ENCODE measurements at places on chromosomes 11 and 22.

DNA sequence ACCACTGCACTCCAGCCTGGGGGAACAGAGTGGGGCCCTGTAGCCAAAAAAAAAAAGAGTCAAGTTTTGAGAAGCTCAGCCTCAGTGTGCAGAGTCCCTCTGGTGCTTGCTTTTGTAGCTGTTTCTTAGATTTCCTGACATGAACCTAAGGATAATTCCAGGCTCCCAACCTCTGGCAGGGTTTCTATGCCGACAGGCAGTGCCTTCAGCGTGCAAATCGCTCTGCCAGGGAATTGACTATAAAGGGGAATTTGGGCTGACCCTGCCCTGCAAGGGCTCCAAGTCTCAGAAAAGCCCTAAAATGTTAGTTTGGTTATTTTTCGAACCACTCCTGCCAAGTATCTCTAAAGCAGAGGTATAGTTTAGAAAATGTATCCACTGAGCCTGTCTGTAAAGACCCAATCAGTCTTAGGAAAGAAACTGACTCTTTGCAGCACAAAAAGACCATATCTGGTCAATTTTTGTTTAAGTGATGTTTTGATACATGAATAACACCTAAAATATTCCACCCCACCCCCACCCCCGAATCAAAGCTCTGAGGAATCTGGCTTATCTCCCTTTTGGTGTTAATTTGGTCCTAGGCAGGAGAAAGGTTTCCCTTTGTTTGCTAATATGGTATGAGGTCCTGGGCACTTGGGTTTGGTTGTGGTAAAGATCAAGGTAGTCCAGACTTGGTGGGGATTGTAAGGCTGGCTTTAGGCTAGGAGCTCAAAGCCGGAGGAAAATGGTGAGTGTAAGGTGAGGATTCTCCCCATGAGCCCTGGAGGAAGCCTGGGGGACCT is 49.7 kb downstream of the ANO1 start:
- no peak for DNase-seq

DNA sequence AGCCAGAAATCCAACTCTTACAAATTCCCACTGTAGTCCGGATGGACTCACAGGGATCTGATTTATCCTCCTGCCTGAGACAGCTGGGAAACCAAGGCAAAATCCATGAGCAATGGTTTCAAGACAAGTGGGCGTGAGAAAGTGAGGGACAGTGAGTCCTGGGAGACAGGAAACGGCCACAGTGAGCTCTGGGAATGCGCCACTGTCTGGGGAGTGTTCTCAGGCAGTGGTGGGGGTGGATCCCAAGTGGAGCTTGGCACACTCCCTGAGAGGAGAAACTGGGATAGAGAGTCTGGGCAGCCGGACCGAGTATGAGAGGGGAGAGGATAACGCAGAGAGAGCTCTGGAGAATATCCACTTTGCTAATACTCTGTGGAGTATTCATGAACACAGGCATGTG is 9.8 kb downstream of the IL17REL start:
- DNase-seq: no peak

DNA sequence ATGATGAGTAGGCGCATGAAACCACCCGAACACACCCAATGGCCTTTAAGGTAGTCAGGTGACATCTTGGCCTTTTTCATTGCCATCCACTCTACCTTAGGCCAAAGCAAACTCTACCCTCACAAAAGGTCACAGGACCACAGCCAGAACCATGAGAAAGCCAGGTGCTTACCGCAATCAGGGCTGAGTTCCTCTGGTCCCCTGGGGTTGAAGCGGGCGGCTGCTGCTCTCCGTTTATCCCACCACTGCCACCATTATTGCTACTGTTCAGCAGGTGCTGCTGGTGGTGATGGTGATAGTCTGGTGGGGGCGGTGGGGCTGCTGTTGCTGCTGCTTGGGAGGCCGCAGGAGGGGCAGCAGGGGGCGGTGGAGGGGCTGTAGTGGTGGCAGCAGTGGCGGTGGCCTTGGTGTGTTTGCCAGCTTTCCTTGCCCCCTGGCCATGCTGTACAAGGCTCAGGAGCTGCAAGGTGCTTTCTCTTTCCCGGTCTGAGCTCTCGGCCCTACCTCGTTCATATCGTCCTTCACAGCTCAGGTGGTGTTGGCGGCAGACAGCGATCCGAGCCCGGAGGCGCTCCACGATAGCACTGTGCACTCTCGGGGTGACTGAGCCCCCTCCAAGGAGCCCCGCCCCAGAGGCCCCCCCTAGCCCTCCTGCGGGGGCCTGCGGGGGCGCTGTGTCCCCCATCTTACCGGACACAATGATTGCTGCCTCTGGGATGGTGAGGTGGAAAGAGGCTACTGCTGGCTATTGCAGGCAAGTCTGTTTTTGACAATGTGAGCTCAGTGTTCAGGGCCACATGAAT is 1.6 kb downstream of the MAML2 start:
- DNase-seq: peak; percentile 51

DNA sequence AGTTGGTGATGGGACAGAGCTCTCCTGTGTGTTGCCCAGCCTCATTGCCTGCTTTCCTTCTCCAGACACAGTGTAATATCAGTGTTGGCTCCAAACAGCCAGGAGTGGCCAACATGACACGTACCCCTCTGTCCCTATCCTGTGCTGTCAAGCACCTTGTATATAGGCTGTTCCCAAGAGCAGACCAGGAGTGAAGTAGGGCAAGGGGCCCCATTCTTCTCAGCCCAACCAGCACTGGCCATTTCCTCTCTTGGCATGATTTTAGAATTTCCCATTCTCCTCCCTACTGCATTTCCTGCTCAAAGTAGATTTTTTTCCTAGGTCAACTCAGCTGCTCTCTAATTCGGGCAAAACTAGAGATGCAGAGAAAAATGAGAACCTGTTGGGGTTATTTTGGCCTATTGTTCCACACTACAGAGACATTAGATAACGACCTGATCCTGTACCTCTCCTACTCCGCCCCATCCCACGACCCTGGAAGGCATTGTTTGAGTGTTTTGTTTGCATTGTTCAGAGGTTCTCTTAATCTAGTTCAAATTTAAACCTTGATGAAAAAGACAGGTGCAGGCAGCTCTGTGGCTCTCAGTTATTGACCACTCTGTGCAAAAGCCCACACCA is 95.6 kb downstream of the RASSF10 start:
- no peak for DNase-seq

GRCh38 chr22:49086606-49087157 is 741.0 kb downstream of the BRD1 start:
- no peak for DNase-seq

DNA sequence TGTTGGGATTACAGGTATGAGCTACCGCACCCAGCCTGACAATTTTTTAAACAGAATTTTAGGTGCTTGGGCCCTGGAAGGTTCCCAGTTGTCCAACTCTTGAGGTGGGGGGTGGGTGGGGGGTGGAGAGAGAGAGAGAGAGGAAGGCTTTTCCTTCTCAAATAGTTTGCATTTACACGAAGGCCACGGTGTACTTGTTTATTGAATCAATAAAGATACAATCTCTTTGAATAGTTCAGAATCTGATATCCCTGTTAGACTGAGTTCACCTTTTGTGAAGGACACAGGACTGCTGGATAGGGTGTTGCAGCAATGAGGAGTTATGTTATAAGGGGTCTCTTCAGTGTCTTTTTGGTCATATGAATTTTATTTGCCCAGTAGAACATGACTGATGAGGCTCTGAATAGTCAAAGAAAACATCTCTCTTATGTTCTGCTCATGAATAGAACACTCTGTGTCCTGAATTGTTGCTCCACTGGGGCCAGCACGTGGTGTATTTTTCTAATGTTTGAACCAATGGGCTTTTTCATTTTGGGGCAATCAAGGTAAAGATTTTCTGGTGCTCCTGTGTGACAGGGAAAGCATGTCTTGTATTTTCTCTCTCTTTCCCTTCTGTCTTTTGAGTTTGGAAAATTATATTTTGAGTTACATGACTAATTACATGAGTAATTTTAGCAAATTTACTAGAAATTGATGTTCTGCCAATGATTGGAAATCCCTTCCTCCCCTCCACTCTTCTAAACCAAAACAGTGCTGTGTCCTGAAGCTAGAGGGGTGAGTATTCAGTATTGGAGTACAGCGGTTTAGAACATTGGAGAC is 61.7 kb downstream of the PTPRJ start:
- no peak for DNase-seq

GRCh38 chr11:64343767-64344559 is 4.0 kb downstream of the CCDC88B start:
- no peak for DNase-seq

- DNase-seq: peak; percentile 36
Measured at GRCh38 chr22:31160328-31160978, 471 bp downstream of the RNF185 start.

GRCh38 chr22:17820879-17821439 is 46.7 kb upstream of the BID start:
- no peak for DNase-seq

- peak; percentile 42 for DNase-seq
Measured at GRCh38 chr11:133898031-133898769, 52.9 kb upstream of the SPATA19 start.

DNA sequence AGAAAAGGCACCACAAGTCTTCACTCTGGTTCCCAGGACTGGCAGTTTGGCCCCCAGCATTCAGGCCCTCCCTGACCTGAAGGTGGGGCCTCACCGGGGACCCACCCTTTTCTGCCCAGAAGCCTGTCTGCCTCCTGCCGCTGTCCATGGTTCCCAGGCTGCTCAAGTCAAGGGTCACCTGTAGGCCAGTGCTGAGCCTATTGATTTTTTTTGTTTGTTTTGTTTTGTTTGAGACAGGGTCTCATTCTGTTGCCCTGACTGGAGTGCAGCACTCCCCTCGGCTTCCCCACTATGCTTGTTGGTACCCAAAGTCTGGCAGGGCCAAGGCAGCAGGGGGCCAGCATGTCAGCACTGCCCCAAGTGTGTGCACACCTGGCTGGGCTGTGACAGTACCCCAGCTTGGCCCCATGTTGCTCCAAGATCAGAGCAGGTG is 11.0 kb upstream of the MED17 start:
- DNase-seq: no peak

- no peak for DNase-seq
Measured at GRCh38 chr22:40678493-40679248, 613 bp upstream of the MCHR1 start.

DNA sequence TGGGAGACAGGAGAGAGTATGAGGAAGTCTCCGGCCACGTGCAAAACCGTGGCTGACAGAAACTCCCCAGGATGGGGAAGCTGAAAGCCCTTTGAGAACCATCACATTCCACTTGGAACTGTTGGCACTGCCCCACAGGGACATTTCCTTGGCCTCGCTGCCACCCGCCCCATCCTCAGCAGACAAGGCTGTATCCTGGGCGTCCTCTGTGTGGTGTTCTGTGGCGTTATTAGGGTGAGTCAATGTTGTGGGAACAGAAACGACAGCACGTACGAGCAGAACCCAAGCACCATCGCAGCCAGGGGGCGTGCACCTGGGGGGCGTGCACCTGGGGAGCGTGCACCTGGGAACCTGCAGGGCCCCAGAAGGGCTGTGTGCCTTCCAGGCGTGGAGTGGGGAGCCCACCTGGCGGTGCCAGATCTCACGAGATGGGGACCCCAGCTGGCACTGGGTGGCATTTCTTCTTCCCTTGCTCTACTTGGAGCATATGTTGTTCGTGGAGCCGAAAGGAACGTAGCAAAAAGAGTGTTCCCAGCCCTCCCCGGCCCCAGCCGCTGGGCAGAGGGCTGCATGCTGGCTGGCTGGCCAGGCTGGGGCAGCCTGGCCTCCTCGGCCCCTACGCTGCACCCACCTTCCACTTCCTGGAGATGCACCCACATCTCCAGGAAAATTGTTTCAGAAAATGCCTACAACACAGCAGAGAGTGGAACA is 35.4 kb downstream of the NFAM1 start:
- DNase-seq: peak; percentile 67

DNA sequence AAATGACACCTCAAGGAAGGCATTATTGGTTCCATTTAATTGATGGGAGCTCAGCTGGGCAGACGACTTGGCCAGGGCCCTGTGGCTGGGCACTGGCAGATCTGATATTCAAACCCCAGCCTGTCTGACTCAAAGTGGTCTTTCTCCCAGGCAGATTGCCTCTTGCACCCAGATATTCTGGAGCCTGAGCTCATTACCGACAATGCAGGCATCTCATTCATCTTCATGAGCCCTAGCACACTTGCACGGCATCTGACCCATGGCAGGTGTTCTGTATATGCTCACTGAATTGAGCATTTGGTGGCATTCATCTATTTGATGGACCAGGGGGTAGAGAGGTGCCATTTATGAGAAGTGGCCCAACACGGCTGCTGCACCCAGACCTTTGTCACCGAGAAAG is 193.1 kb downstream of the DSCAML1 start:
- no peak for DNase-seq

DNA sequence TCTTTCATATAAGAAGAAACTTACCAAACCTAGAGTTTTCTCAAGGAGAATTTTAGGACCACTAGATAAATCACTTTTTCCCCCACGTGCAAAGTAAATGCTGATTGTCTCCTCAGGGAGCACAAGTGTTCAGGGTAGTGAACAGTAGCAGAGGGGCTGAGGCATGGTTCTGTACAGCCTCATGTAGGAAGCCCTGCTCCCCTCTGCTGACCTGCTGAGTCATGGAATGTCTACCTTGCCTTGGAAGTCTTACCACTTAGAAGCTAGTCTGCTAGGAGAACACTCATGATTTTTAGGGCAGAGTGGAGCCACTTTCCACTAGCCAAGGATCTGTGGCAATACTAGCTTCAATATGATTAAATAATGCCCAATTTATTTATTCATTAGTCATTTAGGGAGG is 2120.6 kb upstream of the RAG2 start:
- no peak for DNase-seq

- no peak for DNase-seq
Measured at GRCh38 chr11:2892967-2893528, 7.5 kb upstream of the CDKN1C start.

DNA sequence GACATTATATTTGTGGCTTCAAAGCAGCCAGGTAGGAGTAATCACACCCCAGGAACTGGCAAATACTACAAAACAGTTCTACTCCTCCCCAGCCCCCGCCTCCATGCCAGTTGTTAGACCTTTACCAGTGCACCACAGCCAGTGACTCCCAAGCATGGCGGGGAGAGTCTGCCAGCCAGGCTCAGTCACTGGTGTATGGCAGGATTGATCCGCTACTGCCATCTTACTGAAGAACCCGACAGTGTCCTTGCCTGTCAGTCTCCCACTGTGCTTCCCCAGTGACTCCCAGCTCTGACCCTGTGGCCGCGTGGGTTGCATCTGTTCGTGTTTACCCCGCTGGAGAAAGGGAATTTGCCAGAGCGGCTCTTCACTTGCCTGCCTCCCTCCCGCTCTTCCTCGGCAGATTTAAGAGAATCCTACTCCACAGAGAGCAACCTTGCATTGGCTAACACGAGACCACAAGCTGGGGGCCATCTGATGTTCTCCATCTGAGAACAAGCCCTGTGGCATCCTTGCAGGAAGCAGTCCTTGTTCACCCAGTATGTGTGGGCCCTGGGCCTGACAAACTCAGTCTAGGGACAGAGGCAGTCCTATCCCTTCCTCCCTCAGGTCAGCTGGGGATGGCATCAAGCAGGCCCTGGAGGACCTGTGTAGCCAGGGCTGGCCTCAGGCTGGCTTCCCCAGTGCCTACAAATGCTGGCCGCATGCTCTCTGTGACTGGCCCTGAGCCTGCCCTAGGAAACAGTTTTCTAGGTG is 33.1 kb downstream of the GNAZ start:
- DNase-seq: no peak

- DNase-seq: no peak
Measured at GRCh38 chr11:33988586-33989370, 62.8 kb upstream of the CAPRIN1 start.

All from germinal center (tissue), 1 donor.